SW 1271 (cell line): ENCODE measurements at places on chromosomes 5 and 9.

DNA sequence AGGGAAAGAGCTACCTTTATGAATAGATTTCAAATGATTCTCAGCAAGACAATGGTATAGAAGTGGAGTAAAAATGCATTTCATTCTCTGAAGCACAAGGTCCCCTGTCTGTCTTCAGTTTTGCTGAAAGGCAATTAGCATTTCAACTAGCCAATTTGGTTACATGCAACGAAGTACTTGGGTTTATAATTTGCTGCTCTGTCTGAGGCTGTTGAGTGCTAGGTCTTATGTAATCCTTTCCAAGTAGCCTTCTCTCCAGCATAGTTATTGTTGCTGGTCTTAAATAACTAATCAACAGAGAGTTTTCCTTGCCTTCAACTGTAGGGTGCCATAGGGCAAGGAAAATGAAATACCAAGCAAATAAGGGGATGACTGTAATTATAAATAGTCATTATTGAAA lies 4.5 kb downstream of the ADGRV1 start:
- DNase-seq: no peak

DNA sequence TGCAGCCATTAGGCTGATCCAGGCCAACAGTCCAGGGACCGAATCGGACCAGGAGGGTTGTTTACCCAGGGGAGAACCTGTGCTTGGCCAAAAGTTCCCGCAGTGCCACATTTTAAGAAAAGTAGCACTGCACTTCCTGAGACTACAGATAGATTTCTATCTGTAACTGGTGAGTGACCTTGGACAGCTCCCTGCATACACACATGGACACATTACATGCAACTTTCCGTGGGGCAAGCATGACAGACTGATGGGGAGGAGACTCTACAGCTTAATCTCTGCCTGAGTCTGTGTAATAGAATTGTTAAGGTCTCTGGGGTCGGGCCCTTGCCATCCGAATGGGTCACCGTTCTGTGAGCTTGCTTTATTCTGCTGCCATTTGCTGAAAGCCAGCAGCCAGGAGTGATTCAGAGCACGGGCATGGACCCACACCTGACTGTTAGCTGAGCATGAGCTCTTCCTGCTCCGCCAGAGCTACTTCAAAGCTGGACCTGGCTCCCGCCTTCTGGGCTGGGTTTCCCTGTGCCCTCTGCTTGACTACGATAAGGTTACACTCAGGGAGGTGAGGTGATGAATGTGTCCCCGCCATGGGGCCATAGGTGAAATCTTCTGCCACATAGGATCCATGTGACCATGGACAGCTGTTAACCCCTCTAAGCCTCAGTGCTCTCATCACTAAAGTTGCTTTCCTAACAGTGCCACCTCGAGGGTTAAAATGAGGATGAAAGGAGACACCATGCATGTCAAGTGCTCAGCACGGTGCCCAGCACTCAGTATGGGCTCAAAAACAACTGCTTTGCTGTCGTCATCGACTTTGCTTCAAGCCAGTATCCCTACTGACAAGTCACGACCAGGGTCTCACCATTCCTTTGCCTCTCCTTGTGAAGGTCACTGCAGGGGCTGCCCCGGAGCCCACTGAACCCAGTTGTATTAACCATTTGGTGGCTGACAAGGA lies 200.0 kb downstream of the MELK start:
- DNase-seq: no peak

- DNase-seq: no peak
Measured at GRCh38 chr5:168382421-168382820, 91.0 kb downstream of the WWC1 start.

DNA sequence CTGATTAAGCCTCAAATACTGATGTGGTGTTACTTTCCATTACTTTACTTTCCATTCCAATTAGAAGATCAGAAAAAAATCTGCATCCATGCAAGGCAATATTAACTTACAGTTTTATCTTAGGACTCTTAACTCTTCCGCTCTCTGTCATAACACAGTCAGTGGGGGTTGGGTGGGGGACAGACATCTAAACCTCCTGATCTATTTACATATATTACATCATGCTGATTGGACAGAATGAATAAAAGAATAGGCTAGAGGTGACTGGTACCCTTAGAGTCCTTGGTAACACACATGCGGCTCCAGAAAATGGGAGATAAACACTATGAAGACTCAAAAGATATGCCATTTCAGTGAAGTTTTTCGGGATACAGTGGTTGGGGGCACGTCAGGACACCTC lies 27.6 kb downstream of the RAPGEF6 start:
- DNase-seq: no peak

DNA sequence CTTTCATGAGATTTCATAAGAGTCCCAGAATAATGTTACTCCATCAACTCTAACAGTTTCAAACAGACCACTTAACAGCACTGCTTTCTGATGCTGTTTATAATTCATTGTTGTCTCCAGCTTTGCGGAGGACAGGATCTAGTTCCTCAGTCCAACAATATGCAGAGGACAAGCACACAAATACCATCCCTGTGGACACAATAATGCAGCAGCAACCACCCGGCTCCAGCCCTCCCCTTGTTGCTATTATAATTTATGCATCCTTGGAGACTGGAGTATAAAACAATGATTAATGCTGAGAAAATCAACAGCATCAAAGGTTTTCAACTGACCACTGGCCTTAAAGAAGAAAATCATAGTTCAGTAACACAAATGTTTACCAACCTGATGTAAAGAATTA lies 108.3 kb downstream of the DENND1A start:
- no peak for DNase-seq

- no peak for DNase-seq
Measured at GRCh38 chr5:28523888-28524635, 1485.7 kb upstream of the CDH9 start.

- no peak for DNase-seq
Measured at GRCh38 chr9:111838439-111838838, 43.7 kb upstream of the SHOC1 start.

DNA sequence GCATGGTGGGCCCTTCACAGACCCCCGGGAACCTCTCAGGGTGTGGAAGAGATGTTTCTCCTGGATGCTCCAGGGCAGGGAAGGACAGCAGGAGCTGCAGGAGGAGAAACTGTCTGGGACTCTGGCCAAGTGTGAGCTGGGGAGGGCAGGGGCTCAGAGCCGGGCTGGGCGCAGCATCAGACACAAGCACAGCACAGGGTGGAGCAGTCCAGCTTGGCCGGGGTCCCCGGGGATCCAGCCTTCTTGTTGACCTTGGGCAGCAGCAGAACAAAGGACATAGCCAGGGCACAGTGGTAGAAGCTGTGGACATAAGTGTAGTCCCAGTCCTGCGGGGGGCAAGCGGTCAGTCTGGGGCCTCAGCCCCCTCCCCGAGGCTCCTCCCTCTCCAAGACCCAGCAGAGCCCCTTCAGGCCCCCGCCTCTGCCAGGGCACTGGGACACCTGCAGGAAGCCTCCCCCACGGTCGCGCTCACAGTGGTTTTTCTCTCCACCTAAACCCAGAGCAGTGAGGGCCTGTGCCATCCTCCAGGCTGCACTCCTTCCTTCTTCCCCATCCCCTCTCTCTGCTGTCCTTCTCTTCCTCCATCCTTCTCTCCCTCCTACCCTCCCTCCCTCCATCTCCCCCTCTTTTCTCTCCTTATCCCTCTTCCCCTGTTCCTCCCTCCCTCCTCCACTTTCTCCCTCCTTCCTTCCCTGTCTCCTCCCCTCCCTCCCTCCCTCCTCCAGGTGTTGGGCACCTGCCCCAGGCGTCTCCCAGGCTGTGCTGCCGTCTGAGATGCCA lies 10.1 kb downstream of the MYMK start:
- DNase-seq: no peak

- DNase-seq: no peak
Measured at GRCh38 chr5:42970636-42971559, 69.2 kb downstream of the ANXA2R start.

GRCh38 chr5:1808439-1808838 lies 7.2 kb downstream of the NDUFS6 start:
- DNase-seq: no peak

DNA sequence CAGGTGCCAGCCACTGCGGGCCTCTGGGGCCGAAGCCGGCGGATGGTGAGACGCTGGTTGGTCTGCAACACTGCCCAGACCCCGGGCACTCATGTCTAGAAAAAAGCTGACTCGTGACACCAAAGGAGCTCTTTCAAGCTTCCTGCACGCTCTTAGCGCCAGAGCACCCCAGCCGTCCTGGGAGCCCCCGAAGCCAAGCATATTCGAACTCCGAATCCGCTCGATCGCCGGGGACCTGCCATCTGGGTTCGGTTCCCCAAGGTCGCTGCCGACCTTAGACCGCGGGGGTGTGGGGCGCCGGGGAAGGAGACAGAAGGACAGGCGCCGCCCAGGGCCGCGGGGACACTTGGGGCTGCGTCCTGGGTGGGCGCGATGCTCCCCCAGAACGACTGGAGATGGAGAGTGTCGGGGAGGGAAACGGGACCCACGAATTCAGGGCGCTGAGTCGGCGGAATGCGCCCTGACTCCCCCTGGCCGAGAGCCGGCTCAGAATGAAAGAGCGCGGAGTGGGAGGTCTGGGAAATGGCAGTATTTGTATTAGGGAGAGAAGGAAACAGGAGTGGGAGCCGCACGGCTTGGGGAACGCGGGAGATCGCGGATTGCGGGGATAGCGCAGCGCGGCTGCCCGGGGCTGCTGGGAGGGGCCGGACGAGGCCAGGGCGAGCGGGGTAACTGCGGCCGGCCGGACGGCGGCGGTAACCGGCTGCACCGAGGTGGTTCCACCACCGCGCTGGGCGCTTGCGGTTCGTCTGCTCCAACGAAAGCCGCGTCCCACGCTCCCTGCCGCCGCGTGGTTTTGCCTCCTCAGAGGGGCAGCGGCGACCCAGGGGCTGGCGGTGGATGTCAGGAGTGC lies 20.1 kb upstream of the MARCHF6 start:
- DNase-seq: no peak

GRCh38 chr5:118762291-118762690 lies 226.1 kb downstream of the DTWD2 start:
- DNase-seq: no peak

- DNase-seq: no peak
Measured at GRCh38 chr9:21160178-21160577, 6.3 kb downstream of the IFNA21 start.

- DNase-seq: no peak
Measured at GRCh38 chr5:82176115-82176814, 101.9 kb downstream of the RPS23 start.

GRCh38 chr5:80277191-80277590 lies 21.3 kb upstream of the SERINC5 start:
- DNase-seq: no peak

DNA sequence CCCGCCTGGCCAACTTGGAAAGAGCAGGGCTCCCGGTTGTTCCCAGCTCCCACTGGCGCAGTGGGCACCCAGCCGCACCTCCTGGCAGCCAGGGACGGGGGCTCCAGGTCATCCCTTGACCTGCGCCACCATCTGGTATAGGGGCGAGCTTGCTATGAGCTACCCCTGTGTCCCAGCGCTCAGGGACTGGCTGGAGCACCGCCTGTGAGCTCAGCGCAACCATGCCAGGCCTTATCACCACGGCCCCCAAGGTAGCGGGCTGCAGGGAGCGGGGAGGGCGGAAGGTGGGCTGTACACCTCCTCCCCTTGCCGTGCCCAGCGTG lies 15.4 kb upstream of the RASA1 start:
- no peak for DNase-seq

- DNase-seq: no peak
Measured at GRCh38 chr5:109027983-109028607, 280.4 kb downstream of the FER start.

DNA sequence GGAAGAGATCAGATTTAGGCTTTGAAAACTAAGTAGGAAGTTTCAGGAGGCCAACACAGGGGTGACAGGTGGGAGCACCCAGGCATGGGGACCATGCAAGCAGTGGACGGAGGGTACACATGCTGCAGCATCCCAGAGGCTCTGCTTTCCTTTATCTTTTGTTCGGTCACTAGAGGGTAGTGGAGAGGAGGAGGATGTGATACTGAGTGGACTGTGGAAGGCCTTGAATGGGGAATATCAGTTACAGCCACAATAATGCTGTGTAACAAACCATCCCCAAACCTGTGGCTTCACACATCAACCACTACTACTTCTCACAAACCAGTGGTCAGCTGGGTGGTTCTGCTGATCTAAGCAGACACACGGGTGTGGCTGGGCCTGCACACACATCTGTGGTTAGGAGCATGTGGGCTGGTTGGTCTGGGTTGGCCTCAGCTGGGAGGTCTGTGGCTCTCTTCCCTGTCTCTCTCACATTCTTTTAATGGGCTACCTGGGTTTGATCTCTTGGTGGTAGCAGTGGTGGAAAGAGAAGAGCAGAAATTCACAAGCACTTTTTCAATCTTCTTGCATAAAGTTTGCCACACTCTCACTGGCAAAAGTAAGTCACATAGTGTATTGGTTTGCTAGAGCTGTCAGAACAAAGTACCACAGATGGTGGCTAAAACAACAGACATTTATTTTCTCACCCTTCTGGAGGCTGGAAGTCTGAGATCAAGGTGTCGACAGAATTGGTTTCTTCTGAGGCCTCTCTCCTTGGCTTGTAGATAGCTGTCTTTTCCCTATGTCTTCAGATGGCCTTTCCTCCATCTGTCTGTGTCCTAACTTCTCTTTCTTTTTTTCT lies 238.7 kb downstream of the AGTPBP1 start:
- no peak for DNase-seq

GRCh38 chr9:16543225-16543624 lies 327.2 kb downstream of the BNC2 start:
- DNase-seq: no peak

DNA sequence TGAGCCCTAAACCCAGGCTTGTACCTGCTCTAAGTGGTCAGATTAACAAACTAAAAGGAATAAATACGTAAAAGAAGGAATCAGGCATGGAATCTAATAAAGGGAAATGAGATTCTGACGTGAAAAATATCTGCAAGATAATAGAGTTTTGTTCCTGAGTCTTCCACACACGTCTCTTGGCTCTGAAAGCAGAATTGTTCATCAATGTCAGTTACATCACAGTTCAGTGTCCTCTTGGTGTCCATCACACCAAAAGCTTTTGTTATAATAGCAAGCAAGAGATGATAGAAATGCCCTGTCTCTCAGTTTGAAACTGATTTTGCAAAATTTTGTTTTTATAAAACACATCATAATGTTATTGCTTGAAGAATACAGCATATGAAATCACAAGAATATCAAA lies 34.7 kb upstream of the NMUR2 start:
- no peak for DNase-seq
